ENCODE measurements at places on chromosomes 3 and 15.

DNA sequence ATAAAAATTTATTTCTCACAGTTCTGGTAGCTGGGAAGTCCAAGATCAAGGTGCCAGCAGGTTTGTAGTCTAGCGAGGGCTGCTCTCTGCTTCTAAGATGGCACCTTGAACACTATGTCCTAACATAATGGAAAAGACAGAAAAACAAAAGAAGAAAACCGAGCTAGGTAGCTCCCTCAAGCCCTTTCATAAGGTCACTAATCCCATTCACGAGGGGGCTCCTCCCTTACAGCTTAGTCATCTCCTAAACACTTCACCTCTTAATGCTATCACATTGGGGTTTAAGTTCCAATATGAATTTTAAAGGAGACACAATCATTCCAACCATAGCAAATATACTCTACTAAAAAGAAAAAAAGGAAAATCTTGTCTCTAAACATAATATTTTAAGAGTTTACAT lies 23.6 kb downstream of the GOLGA6D start:
- no peak for DNase-seq

- DNase-seq: peak; percentile 46
Measured at GRCh38 chr3:88150806-88151205, 1.0 kb downstream of the C3orf38 start.

- DNase-seq: no peak
Measured at GRCh38 chr15:26665957-26666791, 106.7 kb downstream of the GABRB3 start.

GRCh38 chr15:78708713-78709260 lies 67.8 kb upstream of the CHRNB4 start:
- no peak for DNase-seq

DNA sequence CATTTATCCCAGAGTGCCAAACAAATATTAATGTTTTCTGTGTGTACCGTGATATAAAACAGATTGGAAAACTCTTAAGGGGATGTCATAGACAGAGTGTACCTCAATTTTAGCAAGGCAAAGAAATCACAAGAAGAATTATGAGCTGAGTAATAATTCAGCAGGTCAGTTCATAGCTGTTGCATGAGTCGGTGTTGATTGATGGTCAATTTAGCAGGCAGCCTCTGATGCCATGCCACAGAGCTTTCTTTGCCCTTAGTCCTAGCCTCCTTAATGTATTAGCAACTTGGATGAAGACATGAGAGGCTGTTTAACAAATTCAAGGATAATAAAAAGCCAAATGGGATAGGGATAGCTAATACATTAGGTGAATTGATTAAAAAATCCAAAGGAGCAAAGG lies 6.8 kb downstream of the SLC35A5 start:
- no peak for DNase-seq

DNA sequence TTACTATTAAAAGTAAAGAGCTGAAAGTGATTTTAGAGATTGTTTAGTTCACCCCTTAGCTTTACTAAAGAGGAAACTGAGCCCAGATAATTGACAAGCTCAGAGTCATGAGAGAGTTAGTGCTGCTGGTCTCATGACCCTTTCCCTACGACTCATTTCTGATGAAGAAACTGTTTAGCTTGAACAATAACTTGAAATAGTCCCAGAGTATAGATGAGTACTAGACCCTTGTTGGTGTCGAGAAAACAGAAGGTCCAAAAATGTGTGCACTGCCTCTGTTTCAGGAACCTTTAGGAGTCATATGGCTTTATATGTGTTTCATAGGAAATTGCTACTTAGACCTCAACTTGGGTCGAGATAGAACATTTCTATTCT lies 58.2 kb downstream of the IL16 start:
- DNase-seq: no peak

DNA sequence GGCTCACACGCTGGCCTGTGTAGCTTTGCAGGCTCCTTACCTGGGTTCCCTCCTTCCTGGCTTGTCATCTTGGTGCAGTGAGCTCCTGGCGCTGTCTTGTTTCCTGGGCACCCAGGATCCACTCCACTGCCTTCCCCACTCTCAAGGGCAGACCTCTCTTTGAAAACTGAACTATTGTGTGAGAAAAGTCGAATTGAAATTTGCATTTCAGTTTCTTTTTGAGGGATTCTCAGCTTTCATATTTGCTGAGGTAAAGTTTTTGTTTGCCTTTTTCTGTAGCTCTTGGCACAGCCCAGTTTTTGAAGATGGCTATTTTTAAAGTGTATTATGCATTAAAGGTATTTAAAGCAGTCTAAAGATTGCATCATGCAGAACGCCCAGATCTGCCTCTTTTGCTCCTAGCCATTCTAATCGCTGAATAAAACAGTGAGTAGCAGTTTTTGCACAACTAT lies 70.1 kb downstream of the CCK start:
- DNase-seq: no peak

DNA sequence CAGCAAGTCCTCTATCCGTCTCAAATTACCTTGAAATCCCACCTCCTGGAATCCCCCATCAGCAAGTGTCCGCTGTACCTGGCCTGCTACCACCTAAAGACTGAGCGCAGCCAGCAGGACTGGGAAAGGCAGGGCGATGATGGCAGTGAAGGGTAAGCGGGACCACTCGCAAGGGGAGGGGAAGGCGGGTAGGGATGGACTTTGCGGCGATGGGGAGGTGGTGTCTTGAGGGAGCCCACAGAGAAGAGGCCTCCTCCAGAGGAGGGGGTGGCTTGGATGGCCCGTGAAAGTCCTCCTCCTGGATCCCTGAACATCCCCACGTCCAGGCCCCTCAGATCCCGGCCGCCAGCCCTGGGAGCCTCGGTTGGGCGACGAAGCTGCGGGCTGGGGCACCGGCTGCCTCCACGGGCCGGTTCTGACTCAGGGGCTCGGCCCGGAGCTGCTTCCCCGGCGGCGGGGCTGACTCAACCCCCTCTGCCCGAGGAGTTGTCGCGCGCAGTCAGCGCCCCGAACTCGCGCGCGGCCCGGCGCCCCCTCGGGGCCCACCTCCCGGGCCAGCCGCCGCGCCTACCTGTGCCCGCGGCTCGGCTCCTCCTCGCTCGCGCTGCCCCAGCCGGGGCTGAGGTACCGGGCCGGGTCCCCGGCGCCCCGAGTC lies 512 bp downstream of the LARP6 start:
- no peak for DNase-seq

DNA sequence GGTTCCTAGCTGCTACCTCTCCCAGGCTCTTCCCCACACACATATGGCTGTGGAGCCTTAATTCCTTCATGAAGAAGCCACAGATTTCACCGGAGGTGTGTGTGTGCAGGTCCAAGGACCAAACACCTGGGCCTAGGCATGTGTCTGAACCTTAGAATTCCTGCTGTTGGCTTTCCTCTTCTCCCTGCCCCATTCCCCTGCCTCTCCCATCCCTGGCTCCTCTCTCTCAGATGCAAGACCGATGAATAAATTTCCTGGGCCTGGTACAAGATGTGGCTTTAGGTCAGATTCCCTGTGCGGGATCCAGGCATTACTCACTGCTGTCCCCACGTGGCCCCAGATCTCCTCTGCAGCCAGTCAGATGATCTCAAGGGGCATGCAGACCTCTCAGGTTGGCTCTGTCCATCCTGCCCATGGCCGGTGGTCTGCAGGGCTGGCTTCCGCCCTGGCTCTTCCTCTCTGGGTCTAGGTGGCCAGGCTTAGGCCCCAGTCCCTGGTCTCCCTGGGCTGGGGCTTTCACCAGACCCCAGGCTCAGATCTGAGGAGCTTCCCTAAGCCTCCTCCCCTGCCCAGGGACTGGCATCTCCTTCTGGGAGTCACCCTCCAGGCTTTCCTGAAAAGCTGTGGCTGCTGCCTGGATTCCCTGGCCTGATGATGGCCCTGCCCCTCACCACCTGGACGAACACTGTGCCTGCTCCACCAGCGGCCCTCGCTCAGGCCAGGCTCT lies 20.5 kb downstream of the CCR9 start:
- DNase-seq: no peak

- no peak for DNase-seq
Measured at GRCh38 chr3:100396967-100397366, 3.9 kb downstream of the TOMM70 start.

- no peak for DNase-seq
Measured at GRCh38 chr15:31508656-31509055, 182.0 kb downstream of the KLF13 start.

DNA sequence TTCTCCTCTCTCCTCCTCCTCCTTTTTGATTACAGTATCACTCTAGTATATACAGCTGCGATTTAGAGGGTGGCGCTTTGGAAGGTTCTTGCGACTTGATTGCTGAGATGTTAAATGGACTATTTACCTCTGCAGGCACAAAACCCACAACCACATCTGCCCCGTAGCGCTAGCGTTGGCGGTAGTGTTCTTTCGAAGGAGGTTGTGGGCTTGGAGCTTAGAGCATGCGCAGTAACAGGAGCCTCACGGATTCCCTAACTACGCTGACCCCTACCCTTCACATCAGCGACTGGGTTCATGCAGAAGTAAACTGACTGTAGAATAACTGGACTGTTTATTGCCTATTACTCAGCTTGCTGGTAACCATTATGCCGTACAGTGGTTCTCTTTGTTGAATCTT lies 58.0 kb downstream of the CGGBP1 start:
- DNase-seq: peak; percentile 34

DNA sequence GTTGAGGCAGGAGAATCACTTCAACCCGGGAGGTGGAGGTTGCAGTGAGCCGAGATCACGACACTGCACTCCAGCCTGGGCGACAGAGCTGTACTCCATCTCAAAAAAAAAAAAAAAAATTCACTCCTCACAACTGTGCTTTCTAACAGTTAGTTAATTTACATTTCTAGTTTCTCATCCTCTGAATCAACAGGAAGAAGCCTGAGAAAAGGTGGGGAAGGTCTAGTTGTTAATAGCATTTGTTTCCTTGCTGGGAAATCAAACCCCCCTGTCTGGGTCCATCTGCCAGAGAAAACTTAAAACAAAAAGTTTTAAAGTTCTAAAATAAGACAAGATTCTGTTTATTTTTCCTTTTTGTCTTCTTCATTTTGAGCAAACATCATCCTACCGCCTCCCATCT lies 62.3 kb downstream of the TMEM39A start:
- DNase-seq: no peak

GRCh38 chr3:9653565-9654248 lies 4.4 kb downstream of the MTMR14 start:
- DNase-seq: no peak

- DNase-seq: no peak
Measured at GRCh38 chr15:60582370-60583036, 103.6 kb upstream of the ICE2 start.

- DNase-seq: no peak
Measured at GRCh38 chr3:172977696-172978095, 163.3 kb downstream of the SPATA16 start.

DNA sequence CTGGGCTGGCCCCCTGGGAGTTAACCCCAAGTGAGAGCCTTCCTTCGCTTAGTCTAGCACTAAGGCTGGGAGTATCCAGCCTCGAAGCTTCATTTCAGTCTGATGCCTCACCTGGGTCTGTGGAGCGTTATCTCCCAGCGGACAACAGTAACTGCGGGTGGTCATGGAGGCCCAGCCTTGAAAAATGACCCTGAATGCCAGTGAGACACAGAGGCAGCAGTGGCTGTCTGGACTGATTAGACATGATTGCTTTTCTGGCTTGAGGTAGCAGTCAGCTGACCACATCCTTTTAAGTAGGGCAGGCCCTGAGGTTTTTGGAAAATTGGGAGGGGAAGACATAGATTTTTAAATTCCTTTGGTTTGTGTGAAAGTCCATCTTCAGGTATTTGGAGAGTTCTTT lies 28.2 kb upstream of the TRIM59 start:
- no peak for DNase-seq

DNA sequence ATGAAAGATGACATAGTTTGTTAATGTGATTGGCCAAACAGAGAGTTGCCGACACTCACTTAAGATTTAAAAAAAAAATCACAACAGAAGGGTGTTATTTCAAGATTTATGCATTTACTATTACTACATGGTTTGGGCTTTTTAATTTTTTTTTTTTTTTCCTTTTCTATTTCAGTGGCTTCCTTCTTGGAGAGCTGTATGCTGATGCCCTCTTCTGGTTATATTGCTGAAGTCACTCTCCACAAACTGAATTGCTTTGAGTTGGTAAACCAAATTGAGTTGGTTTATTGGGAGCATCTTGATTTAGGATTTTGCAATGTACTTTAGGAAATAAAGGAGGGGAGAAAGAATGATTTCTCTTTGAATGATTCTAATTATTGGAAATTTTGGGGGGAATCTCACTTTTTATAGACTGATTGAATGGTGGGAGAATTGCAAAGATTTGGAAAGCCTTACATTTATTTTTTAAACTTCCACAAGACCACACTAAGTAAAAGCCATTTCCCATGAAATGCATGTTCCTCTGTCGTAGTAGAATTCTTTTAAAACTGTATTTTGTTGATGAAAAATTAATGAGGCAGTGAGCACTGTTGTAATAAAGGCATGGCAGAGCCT lies 186.6 kb upstream of the FEZF2 start:
- no peak for DNase-seq

DNA sequence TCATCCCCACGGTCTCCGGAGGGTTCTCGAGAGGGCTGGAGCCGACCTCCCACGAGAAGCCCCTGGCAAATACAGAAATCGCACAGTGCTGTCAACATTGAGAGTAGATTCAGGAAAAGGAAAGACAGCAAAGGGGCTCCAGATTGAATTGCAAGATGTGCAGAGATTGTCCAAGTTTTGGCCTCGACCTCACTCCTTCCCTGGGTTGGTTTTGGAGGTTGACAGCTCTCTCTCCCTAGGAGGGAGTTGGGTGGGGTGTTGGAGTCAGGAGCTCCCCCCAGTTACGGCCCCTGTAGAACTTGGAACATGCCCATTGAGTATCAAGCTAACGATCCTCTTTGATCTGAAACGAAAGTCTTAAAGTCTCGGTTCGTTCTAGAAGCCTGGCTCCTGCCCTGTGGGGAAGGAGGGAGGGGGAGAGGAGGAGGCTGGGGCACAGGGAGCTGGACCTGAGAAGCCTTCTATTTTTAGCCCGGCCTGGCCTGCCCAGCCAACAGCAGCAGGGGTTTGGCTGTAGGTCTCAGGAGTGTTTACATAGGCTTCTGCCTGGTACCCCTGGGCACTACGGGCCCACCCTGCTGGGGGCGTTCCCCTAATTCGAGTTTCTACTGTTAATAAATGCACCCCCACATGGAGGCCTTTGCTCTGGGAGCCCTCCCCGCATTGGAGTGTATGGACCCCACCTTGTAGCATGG lies 672 bp upstream of the KY start:
- no peak for DNase-seq

- no peak for DNase-seq
Measured at GRCh38 chr3:95399585-95399984, 1336.7 kb downstream of the NSUN3 start.

- no peak for DNase-seq
Measured at GRCh38 chr3:34582055-34582454, 783.6 kb downstream of the PDCD6IP start.

- no peak for DNase-seq
Measured at GRCh38 chr15:90364251-90364650, 12.2 kb downstream of the ZNF774 start.

Measured in hematopoietic multipotent progenitor cell treated with erythropoietin and hydrocortisone succinate and interleukin-3 and kit ligand, for 8 days (in vitro differentiated cells).